ENCODE measurements at places on chromosomes 7 and 10. TPM values are rescaled to one million over a fixed set of nuclear protein-coding genes. Genes with fewer than 3 reads are reported as not detected.

TYW1 gene
- 14.3 TPM for total RNA-seq

FAM185A gene
- total RNA-seq: 8.6 TPM

ACSL5 gene
- total RNA-seq: 13.9 TPM

RAMP3 gene
- total RNA-seq: 0.70 TPM

OPALIN gene
- total RNA-seq: not detected

TET1 gene
- total RNA-seq: 29.0 TPM

ANK3 gene
- 90.2 TPM for total RNA-seq

NKX1-2 gene
- total RNA-seq: 0.48 TPM

GPNMB gene
- 13.3 TPM for total RNA-seq

UPF2 gene
- total RNA-seq: 21.8 TPM

CDHR3 gene
- total RNA-seq: 5.6 TPM

GIMAP2 gene
- total RNA-seq: not detected

- no peak for DNase-seq
Measured at GRCh38 chr10:67603086-67603485, 92.9 kb downstream of the CTNNA3 start.

DNA sequence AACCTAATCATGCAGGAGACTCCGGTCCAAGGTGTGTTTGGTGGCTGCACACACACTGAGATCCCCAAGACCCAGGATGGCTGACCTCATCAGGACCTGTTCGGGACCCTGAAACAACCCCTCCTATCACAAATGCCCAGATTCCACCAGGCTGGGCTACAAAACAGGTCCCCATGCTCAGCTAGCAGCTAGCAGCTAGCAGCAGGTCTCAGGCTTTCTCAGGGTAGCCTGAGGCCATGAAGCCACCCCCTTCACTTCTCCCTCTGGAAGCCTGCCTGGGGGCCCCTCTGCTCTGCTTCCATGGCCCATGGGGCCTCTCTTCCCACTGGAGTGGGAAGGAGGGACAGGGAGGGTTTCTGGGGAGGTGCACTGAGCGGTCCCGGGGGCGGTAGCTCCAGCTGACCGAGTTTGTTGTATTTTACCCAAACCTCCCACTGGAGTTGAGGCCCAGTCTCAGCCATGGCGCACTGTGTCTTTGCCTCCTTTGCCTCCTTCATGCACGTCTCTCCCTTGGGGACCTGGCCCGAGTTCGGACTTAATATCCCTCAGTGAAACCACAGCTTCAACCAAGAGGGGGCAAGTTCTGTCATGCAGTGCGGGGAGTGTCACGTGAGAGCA, 95.1 kb upstream of the GPR26 start:
- DNase-seq: no peak

DNA sequence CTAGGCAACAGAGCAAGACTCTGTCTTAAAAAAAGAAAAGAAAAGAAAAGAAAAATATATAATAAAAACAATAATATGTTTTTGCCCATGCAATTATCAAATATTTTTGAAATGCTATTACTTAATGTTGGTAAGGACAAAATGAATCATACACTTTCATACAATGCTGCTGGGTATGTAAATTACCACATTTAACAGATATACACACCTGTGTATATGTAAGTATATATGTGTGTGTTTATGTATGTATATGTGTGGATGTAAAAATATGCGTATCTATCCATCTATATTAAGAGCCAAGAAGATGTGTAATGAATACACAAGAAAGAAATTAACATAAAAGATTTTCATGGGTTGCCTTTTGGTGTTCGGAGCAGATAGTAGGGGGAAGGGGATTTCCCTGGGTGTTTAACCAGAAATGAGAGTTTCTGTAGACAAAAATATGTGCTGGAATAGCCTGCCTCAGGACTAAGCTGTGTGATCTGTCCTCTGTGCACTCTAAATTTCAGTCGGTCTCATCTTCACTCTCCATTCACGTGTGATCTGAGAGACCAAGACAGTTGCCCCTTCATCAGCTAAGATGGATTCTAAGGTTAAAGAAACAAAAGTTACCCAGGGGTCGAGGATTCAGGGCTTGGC, 61.2 kb downstream of the PRKCQ start:
- no peak for DNase-seq

- DNase-seq: no peak
Measured at GRCh38 chr10:112844681-112845544, 105.1 kb upstream of the TCF7L2 start.

- no peak for DNase-seq
Measured at GRCh38 chr10:8416760-8417159, 362.3 kb downstream of the GATA3 start.

GRCh38 chr7:50349963-50350944, 45.7 kb downstream of the IKZF1 start:
- DNase-seq: no peak

DNA sequence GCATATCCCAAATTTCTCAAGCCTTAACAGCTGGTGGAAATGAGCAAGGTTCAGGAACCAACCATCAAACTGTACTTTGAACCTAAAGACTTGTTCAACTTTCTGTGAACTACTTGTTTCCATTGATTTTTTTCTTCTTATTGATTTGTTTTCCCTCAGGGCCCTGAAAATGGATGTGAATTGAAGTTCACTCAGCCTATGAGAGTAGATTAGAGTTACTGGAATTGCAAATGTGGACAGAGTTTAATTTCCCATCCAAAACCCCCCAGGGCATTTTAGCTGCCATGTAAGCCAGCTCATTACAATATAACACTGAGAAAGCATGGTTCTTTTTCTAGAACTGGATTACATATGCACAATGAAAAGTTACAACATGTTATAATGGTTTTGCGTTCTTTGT, 1105.7 kb downstream of the REEP3 start:
- no peak for DNase-seq

- DNase-seq: no peak
Measured at GRCh38 chr10:121536310-121536913, 61.8 kb downstream of the FGFR2 start.

DNA sequence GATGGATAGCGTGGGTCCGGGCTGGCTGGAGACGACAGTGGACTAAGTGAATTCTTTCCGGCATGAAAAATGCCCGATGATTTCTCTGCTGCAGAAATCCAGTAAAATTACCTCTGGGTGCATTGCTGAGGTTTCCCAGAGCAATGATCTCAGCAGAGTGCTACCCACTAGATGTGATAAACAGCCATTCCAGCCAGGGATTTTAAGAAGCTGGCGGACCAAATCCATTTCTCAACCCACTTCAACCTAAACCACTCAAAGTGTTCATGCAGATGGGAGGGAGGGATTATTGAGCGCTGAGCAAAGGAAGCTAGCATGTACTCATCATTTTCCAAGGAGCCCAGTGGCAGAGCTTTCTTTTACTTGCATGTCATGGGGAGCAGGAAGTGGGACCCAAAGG, 116.7 kb downstream of the PRKCQ start:
- DNase-seq: no peak

DNA sequence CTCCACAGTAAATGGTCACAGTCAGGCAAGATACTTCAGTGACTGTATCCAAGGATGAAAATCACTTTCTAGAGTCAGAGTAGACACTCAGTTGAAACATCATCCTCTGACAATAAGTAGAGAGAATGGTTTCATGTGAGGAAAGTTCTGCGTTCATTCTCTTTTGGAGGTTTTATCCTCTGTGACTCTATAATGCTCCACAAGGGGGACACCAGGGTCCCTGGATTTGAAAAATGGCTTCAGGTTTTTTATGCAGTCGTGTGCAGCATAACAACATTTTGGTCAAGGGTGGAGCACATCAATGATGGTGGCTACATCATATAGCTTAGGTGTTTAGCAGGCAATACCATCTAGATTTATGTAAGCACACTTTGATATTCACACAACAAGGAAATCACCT, 40.4 kb downstream of the TMEM168 start:
- no peak for DNase-seq

GRCh38 chr10:30587522-30588031, 42.0 kb downstream of the LYZL2 start:
- DNase-seq: no peak

- no peak for DNase-seq
Measured at GRCh38 chr10:13741438-13741837, 154.7 kb downstream of the PRPF18 start.

GRCh38 chr7:124689523-124689922, 76.1 kb downstream of the GPR37 start:
- no peak for DNase-seq

All from type B pancreatic cell (in vitro differentiated cells).